ENCODE measurements at places on chromosomes 12 and 14.

GRCh38 chr14:79840831-79841230, 370.5 kb downstream of the DIO2 start:
- DNase-seq, result no peak

- no peak for DNase-seq
These were observed 15.9 kb downstream of the KCTD10 start for GRCh38 chr12:109461049-109461845.

GRCh38 chr14:22780105-22780679, 13.7 kb downstream of the OXA1L start:
- DNase-seq, result no peak

DNA sequence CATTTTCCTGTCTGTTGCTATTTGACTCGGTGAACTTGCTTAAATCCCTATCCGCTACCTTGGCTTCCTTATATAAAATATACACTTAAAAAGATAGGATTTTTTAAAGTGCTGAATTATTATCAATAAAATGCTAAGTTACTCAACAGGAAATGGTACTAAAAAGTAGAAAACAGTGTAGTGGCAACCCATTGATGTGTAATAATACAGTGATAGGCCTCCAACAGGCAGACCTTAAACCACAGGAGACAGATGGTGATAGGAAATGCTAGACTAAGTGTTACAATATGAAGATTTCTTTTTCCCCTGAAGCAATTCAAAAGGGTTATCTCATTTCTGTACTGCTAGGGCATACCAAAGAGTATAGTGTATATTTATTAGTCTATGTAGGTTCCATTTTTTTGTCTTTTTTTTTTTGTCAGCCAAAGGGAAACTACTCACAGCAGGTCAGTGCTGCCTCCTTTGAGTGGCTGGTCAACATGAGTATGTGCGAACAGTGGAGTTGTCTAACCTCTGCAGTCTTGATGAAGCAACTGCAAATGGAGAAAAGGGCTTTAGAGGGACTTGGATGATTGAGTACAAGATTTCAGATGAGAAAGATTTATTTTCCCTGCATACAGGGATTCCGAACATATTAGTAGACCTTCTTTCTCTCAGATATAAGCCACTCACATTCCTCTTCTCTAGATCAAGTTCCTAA, 183.8 kb downstream of the ACSS3 start:
- DNase-seq, result no peak

- no peak for DNase-seq
These were observed 47.0 kb upstream of the OR6J1 start for GRCh38 chr14:22691171-22691570.

All from AG08395 (cell line).